Astrocyte (in vitro differentiated cells and primary cell): ENCODE measurements at places on chromosomes 3 and 15. TPM values are rescaled to one million over a fixed set of nuclear protein-coding genes. Genes with fewer than 3 reads are reported as not detected.
A peak's percentile ranks its signal among the peaks of the same experiment; 100 is the strongest.

Gene SPINK8
- total RNA-seq, result not detected in 2 replicates

GRCh38 chr3:114078126-114078525 is 21.6 kb downstream of the QTRT2 start:
- no peak for DNase-seq

- no peak for DNase-seq
Observed at GRCh38 chr15:31393444-31394091, 66.9 kb downstream of the KLF13 start.

GRCh38 chr15:82919231-82919886 is 33.2 kb downstream of the HOMER2 start:
- DNase-seq, result no peak

DNA sequence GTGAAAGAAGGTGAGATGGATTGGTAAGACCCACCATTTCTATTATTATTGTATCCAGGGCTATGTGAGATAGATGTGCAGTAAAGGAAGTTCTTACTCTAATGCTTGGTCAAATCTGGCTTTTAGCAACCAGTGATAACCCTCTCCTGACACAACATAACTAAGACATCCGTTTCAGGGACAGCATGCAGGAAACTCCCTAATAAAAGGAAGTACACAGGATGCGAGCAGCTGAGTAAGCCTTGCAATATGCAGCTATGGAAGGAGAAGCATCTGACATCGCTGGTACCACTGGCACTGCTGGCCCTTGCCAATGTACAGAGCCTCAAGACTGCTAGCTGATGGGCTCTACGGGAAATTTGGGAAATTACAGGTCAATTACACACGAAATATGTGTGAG is 662.3 kb downstream of the NR2F2 start:
- DNase-seq, result no peak

- no peak for DNase-seq
Observed at GRCh38 chr3:170529912-170530311, 56.0 kb downstream of the SLC7A14 start.

GRCh38 chr3:33218446-33219174 is at the start of gene SUSD5:
Gene SUSD5, minus strand, starts transcription at chr3:33218810. Its CDS starts 13 bp downstream, at chr3:33218797.
- DNase-seq, result peak; percentile 59

GRCh38 chr3:38121451-38121831 is 15.5 kb downstream of the ACAA1 start:
- DNase-seq, result no peak

Gene ADCY5
- total RNA-seq, result 1.2 and 1.5 TPM in 2 replicates

GRCh38 chr3:105747696-105748095 is 121.1 kb downstream of the CBLB start:
- no peak for DNase-seq

GRCh38 chr15:33656168-33656567 is 312.1 kb upstream of the CHRM5 start:
- DNase-seq, result no peak

GRCh38 chr3:25679166-25679565 is 14.5 kb upstream of the TOP2B start:
- no peak for DNase-seq

DNA sequence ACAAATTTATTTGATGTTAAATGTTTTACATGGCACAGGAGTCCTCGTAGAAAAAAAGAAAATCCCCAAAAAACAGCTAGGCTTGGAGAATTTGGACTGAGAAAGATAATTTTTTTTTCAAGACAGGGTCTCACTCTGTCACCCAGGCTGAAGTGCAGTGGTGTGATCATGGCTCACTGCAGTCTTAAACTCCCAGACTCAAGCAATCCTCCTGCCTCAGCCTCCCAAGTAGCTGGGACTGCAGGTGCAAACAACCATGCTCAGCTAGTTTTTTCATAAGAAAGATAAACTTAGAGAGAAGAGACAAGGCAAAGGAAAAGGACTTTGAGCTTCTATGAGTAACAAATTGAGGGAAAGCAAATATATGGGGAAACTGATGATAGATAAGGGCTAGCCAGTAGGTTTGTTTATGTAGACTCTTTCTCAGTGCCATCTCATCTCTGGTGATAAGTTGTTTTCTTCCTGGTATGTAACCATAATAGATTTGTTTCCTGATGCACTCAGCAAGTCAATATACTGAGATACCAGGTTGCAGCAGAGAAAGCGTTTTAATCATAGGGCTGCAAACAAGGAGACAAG is 13.1 kb upstream of the TRMT10C start:
- no peak for DNase-seq

- DNase-seq, result no peak
Observed at GRCh38 chr15:100926971-100927756, 8.0 kb downstream of the LRRK1 start.

DNA sequence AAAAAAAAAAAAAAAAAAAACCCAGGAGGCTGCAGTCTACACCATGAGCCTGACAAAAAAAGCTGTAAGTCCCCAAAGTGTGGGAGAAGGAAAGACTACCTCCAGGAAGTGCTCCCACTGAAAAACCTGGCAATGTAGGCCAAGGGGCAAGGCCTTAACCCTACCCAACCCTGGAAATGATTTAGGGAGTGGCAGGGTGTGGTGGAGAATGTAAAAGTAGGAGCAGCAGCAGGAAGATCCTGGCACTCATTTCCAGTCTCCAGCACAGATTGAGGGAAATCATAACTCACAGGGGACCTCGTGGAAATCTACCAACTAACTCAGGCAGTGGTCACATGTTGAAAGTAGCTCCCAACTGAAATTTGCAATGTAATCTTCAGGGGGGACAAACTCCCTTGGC is 839.5 kb downstream of the EPHA3 start:
- no peak for DNase-seq

- DNase-seq, result peak; percentile 6
Observed at GRCh38 chr3:151085889-151086483, 522 bp downstream of the MED12L start.

DNA sequence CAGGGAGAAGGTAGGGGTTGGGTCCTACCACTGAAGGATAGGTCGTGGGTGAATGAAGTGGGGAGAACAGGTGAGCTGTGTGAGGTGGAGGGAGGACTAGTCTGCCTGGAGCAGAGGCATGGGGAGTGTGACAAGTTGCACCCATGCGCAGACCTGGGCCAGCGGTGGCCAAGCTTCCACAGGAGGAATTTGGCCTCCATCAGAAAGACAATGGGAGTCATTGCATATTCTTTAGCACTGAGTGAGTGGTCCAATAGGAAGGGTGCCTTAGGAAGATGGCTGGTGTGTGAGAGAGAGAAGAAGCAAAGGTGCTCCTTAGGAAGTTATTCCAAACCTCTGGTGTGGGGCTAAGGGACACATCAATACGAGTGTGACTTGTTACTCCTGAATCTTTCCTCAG is 191.1 kb downstream of the KCNAB1 start:
- DNase-seq, result no peak

GRCh38 chr3:185744997-185745843 is 79.6 kb downstream of the IGF2BP2 start:
- peak; percentile 90 for DNase-seq

- no peak for DNase-seq
Observed at GRCh38 chr3:174973465-174973864, 114.3 kb downstream of the NAALADL2 start.

DNA sequence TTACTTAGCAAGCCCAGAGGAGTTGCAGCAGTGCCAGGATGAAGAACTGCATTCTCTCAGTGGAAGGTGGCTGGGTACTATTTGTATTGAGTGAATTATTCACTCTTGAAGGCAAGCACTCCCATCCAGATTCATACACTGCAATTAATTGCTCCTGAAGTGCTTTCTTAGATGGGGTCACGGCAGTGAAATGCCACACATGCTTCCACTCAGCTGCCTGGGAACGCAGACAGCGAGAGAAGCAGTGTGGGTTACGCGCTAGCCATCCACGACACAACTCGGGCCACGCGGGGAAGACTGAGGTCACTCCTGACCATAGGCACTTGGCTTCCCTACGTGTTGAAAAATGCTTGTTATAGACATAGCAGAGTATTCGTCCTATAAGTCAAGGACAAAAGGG is 30.8 kb upstream of the LMCD1 start:
- peak; percentile 72 for DNase-seq

Gene HGD
- 0.52 TPM in 1 of 2 replicates, not detected in the other for total RNA-seq

Gene CAMK2N2
- 2.6 and 3.4 TPM in 2 replicates for total RNA-seq

Gene UROC1
- total RNA-seq, result not detected in 2 replicates

DNA sequence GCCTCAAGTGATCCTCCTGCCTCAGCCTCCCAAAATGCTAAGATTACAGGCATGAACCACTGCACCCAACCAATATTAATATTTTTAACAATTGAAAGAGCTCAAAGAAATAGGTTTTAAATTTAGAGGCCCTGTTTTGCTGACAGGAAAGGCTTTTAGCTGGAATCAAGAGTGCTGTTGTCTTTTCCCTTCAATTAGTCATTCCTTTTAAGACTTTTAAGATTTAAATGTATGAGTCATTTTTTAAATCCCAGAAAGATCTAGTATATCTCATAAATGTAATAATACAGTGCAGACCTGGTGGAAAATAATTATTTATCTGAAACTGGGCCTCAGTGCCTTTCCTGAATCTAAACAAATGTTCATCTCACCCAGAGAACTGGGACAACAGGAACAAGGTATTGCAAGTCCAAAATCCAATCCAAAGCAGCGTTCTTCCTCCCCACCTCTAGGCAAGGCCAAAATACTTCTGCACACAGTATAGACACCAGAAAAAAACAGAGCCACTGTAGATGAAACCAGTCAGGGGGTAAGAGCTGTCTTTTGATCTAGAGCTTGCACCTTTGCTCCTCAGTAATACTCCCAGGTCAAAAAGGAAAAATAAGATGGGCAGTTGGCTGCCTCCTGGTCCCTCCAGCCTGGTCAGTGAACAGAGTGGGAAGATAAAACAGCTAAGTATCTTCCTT is 14.4 kb downstream of the AGTR1 start:
- DNase-seq, result peak; percentile 21

GRCh38 chr3:184575701-184576100 is 14.1 kb downstream of the EPHB3 start:
- DNase-seq, result no peak

GRCh38 chr15:64267331-64267973 is 88.5 kb downstream of the CSNK1G1 start:
- DNase-seq, result no peak

DNA sequence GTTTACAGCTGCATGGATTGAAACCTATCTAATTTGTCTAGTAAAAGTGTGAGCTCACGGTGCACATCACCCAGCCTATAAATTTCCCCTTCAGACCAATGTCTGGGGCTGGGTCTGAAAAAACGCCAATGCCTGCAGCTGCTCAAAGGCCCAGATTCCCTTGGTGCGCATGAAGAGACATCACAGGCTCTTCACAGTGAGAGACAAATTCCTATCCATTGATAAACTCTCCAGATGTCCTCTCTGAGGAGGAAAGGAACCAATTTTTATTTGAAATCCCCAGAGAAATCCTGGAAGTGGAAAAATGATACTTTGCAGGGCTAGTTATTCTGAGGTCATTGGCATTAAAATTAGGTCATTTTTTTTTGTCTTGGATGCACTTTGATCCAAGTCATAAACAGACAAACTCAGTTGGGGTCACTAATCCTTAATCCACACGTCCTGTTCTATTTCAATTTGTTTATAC is 360.5 kb downstream of the EPHA3 start:
- no peak for DNase-seq

DNA sequence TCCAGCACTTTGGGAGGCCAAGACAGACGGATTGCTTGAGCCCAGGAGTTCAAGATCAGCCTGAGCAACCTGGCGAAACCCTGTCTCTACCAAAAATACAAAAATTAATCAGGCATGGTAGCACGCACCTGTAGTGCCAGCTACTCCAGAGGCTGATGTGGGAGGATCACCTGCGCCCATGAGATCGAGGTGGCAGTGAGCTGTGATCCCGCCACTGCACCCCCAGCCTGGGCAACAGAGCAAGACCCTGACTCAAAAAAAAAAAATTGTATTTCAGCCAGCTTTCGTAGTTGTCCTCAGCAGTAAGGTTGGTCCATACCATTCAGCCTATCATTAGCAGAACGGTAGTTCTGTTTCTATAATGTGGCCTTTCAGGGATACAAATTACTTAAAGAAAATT is 66.6 kb upstream of the FURIN start:
- DNase-seq, result no peak

DNA sequence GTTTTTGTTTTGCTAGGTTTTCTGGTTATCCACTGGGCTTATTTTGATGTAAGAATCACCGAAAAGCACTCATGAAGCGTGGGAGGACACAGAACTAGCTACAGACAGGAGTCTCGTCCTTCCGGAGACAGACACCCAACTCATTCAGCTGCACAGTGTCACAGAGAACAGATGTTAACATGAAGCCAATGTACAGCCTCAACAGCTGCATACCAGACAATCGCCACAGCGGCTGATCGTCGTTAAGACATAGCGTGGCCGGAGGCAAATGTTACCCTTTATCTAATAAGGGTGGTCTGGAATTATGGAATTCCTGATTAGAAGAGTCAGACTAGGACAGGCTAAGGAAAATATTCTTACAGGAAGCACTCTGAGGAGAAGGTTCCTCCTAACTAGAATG is 1.1 kb upstream of the PYGO1 start:
- no peak for DNase-seq

- DNase-seq, result peak; percentile 99
Observed at GRCh38 chr15:74196175-74196574, 6.4 kb downstream of the STRA6 start.

Gene ATP13A5
- total RNA-seq, result not detected in 2 replicates

Gene GDPGP1
- 4.1 and 6.0 TPM in 2 replicates for total RNA-seq

- DNase-seq, result no peak
Observed at GRCh38 chr3:108667312-108667711, 77.8 kb downstream of the DZIP3 start.

Gene KLHL40
- not detected in 2 replicates for total RNA-seq

DNA sequence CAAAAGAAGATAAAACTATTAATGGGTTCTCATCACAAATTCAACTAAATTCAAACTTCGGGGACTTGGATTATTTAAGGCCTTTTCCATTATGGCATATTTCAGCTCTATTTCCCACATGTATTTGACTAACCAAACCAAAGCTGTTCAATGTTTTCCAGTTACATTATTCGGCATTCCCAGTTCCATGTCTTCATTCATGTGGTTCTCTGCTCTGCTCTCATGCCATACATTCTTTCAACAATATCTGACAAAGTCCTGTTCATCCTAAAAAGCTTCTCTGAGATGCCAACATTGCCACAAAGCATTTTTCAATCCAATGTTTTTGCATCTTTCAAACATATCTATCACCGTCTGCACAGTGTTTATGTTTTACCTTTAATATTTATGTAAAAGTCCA is 141.4 kb downstream of the GREM1 start:
- DNase-seq, result no peak

GRCh38 chr15:69658411-69658945 is 205.9 kb downstream of the RPLP1 start:
- DNase-seq, result no peak

DNA sequence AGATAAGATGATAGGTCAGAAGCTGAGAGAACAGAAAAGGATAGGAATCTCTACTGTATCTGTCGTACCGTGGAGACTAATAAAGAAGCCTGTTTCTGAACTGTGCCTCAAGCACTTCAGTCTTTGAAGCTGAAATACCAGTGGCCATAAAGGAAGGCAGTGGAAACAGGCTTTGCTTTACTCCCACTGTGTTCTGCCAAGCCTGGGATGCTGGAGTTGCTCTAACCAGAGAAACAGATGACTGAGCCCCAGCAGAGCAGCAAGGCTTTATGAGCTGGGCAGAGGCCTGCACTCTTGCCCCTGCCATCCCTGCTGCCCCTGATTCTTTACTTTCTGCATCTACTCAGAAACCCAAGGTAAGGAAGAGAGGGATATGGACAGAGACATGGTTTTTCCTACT is 89.4 kb downstream of the PDE8A start:
- DNase-seq, result no peak

- peak; percentile 90 for DNase-seq
Observed at GRCh38 chr15:99682455-99682854, 50.8 kb downstream of the LYSMD4 start.
